Left lung (tissue), 14 donors: ENCODE measurements at places on chromosomes 4 and X. TPM values are rescaled to one million over a fixed set of nuclear protein-coding genes. Genes with fewer than 3 reads are reported as not detected.

DNA sequence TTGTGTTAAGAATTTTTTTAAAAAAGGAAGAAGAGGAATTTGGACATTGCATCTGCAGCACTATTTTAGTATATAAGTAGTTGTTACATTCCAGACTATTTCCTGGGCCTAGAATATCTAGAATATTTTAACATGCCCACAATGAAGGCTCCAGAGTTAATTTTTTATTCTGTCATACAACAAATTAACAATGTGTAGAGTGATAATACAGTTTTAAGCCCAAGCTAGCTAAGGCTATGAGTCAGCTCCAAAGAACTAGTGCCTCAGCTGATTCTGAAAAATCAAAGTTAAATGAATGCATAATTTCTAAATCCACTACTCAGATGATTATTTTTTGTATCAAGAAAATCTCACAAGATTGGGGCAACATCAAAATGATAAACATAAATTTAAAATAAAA lies 231.4 kb downstream of the PRDM5 start:
- DNase-seq = no peak

GRCh38 chr4:52051213-52051614 lies at the start of gene SPATA18:
SPATA18 (plus strand) TSS chr4:52051304; CDS start chr4:52051705, 401 bp downstream.
- no peak for DNase-seq

DNA sequence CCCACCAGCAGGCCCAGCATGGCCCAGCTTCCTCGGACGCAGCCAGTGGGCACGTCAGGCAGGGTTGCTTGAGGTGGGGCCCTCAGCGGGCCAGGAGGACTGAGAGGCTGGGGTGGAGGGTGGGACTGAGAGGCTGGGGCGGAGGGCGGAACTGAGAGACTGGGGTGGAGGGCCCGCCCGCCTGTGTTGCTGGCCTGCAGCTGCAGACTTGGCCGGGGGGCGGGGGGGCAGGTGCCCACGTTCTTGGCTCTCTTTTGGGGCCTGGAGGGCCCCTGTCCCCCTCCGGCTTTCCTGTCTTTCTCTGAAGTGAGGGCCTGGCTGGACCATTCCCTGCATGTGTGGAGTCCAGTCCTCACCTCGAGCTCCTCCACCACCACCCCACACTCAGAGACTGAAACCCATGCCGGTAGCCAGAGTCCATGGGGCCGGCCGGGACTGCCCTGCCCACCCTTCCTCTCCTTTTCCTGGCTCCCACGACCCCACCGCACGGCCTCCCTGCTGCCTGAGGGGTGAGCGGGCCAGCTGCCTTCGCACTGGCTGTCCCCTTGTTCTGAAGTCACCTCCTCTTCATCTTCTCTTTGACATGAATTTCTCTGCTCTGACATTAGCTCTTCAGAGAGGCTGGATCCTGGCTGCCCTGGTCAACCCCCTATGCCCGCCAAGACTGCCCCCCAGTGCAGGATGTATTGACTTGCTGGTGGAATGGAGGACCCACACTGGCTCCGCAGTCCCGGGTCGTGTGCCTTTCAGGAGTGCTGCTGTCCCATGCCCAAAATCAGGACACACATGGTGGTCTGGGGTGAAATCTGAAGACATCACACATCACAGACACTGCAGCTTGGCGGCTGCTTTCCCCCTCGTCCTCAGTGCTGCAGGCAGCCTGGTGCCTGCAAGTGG lies 10.1 kb upstream of the NKX1-1 start:
- no peak for DNase-seq

DNA sequence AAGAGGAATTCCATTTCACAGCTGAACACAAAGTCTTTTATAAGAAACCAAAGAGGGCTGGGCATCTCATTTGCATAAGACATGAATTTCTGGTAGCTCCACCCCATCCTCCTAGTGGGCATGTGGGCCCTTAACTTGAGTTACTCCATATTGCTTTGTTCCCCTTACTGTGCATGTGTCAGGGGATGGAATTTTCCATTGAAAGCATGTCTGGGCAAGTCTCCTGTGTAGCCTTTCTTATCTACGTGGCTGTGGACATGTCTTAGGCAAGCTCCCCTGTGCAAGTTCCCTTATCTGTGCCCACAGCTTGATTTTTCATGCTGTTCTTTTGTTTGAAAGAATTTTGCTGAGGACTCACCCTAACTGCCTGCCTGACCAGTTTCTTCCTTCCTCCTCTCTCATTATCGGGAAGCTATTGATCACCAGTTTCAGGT lies 123.5 kb upstream of the JADE1 start:
- no peak for DNase-seq

The CHST7 gene
- 3.8 TPM for polyA plus RNA-seq

DNA sequence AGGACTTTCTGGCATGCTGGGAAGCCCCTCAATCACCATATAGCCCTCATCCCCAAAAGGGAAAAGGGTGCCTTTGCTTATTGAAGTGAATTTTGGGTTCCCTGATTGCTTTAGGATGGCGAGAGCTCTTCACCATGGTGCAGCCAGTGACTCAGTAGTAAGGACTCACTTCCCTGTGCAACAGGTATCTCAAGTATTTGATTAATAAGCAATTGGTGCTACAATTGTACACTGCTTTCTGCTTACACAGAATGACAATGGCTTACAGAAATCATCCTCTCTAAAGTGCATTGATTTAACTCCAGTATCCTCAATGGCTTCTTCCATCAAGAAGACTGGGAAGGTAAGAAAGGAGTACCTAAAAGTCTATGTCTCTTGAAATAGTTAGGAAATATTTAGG lies 143.7 kb upstream of the SMIM10 start:
- no peak for DNase-seq

DNA sequence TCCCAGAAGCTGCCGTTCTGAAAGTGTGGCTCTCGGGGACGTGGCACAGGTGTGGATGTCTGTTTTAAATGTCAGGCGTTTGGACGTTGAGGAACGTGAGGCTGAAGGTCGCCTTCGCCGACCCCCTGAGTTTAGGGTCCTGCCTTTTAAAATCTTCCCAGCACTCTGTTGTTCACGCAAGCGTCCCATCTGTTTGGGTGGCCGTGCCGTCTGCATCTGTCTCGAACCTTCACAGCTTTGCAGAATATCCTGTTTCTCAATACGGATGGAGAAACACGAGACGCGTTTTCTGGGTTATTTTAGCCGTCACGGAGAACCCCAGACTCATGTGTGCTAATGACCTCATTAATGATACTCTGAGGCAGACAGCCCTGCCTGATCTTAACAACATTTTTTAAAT lies 31.5 kb downstream of the SHOX start:
- DNase-seq = no peak

- no peak for DNase-seq
Measured at GRCh38 chr4:155789391-155789790, 30.6 kb downstream of the GUCY1B1 start.

- no peak for DNase-seq
Measured at GRCh38 chrX:103640401-103641155, 11.8 kb downstream of the TCEAL1 start.

- no peak for DNase-seq
Measured at GRCh38 chr4:48499551-48500066, 9.6 kb downstream of the ZAR1 start.

The KDR gene
- 85.3 TPM for polyA plus RNA-seq
